ENCODE measurements at places on chromosomes 3 and 15.

- DNase-seq: no peak
These were observed 40.7 kb downstream of the VGLL4 start for GRCh38 chr3:11602886-11603527.

GRCh38 chr15:72840114-72840513 is 56.6 kb upstream of the ADPGK start:
- no peak for DNase-seq

- no peak for DNase-seq
These were observed 17.4 kb upstream of the ATP2B2 start for GRCh38 chr3:10522646-10523303.

- no peak for DNase-seq
These were observed 56.9 kb upstream of the FLNB start for GRCh38 chr3:57951066-57951882.

- no peak for DNase-seq
These were observed 7.0 kb downstream of the BHLHE40 start for GRCh38 chr3:4986175-4986781.

DNA sequence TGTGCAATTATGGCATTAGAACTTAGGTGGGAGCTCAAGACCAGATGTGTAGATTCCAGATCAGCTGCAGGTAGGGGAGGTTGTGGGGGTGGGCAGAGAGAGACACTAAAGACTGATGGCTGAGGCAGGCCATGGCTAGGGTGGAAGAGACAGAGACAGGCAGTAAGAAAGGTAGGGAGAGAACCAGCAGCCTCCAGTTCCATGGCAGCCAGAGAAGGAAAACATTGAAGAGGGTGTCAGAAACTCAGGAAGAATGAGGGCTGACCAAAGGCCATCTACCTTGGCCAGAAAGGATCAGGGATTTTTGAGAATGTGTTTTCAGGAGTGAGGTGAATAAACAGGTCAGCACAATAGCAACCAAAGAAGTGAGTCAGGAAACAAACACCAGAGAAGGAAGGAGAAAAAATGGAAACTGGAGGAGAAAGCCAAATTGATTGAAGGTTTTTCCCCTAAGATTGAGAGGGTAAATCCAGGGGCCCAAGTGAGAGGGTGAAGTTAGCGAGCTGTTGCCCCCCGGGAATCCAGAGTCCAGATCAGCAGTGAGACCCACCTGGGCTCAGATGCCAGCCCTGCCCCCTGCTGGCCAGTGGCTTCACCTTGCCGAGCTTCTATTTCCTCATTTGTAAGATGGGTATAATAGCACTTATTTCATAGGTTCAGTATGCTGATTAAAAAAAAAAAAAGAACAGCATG is 41.0 kb downstream of the ABHD2 start:
- DNase-seq: peak; percentile 44

- DNase-seq: no peak
These were observed 60.7 kb downstream of the HHLA2 start for GRCh38 chr3:108357042-108357441.

DNA sequence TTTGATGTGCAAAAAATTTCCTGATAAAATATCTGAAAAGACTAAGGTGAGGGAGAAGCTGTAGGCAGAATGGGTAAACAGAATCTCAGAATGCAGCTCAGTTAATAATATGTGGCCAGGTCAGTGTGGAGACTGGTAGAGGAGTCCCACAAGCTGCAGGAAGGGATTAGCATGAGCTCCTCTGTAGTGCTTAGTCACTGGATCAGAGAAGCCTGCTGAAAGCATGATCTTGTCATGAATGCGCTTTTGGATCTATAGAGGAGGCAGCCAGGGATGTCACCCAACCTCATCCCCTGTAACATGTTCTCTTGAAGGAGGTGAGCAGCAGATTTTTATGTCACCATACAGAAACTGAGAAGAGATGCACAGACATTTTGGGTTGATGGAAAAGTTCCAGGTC is 1035.3 kb upstream of the GBE1 start:
- DNase-seq: no peak

DNA sequence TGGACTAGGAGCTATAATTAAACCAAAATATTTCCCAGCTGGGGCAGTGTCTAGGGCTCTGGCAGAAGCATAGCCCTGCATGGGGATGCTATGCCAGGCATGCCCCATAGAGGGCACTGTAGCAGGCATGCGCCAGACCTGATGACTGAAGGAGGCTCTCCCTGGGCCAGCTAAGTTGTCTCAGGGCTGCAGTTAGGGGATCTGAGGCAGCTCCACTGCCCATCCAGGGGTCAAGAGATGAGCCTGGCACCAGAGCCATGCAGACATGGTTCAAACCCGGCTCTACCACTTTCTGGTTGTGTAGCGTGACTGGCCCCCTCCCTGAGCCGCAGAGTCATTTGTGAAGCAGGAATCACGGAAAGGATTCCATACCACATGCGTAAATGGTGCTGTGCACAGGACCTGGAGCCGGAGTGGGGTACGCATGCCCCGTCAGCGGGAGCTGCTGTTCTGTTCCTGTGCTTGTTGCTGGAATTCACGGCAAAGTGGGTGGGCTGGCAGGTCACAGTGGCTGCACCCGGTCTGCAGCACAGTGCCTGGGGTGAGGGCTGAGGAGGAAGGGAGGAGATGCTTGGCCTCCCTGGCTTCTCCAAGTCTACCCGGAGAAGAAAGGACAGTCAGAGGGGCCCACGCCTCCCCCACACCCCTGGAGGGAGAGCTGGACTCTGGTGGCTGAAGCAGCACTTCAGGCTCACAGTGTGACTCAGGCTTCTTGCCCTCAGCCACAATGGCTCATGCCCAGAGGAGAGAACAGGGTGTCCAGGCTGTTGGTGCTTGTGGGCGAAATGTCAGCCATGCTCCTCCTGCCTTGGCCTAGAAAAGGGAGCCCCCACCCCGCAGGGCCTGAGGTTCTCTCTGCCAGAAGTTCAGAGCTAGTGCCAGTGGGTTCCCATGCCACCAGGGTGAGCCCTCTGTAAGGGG is 43.1 kb downstream of the DNASE1L3 start:
- DNase-seq: no peak

DNA sequence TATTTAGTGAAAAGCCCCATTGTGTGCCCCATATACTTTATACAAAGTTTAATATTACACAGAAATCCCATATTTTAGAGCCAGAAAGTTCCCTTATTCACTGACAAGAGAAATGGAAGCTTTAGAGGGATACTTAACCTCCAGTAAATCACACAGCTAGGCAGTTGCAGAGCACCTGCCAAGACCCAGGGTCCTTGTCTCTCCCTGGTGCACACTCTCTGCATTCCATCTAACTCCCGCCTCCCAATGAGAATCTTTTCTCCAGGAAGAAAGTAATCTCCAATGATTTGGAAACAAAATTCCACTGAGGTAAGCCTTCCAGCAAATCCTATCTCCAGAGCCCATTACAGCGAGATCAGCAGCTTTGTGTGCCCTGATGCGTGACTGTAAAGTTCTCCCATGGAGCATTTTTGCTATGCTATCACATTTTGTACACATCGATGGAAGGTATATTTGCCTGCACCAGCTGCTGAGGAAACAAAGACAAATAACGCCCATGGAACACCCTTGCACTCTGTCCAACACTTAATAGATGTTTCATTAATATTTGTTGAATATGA is 41.4 kb downstream of the ULK4 start:
- DNase-seq: no peak

DNA sequence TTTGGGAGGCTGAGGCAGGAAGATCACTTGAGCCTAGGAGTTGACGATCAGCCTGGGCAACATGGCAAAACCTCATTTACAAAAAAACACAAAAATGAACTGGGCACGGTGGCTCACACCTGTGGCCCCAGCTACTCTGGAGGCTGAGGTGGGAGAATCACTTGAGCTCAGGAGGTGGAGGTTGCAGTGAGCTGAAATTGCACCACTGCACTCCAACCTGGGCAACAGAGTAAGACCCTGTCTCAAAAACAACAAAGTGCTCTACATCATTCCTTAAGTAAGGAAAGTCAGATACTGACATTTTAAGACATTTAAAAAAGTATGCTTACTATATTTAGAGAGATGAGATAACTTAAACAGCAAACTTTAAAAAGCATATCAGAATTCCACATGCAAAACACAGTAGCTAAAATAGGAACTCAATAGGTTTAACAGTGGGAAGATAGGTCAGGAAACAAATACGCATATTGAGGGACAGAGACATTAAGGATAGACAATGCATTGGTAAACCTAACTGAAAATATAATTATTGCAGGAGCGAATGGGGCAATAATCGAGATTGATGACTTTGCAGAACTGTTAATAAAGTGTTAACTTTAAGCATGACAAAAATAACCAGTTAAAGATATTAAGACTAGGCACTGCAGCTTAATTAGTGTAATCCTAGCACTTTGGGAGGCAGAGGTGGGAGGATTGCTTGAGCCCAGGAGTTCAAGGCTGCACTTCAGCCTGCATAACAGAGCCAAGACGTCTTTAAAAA is 32.1 kb downstream of the MORF4L1 start:
- no peak for DNase-seq

DNA sequence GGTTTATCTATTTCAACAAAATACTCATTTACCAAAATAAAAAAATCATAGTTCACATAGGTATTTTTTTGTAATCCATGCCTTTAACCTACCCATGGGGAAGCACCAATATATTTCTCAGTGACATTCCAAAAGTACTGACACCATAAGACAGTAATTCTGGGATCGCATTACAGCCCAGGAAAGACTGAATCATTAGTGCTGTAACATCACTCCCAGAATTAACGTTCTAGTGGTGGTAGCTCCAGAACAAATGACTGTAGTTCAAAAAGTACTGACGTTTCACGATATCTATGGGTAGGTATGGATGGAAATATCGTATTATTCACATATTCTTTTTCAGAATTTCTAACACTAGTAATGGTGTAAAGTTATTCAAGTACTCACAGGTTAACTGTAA is 54.3 kb upstream of the NEK10 start:
- no peak for DNase-seq

DNA sequence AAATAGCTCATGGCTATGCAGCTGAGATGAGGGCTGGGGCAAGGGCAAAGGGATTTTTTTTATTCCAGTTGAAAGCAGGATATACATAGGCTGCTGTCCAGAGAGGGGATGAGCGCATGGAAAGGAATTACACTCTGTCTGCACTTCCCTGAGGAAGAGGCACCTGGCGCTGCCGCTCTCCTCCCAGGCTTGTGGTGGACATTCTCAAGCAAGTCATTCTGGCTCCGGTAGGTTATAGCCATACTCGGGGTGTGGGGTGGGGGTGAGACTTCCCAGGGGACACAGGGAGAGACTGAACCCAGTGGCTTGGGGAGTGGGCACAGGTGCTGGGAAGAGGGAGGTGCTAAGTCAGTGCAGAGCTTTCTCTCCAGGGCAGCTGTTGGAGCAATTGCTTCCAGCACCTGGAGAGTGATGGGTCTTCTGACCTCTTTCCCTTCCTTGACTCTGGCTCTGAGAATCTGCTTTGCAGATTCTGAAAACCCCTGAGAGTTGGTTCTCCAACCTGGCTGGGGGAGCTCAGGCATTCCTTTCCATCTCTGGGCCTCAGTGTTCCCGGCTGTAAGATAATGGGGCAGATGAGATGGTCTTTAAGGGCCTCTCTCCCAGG is 24.3 kb downstream of the CYP8B1 start:
- DNase-seq: no peak

DNA sequence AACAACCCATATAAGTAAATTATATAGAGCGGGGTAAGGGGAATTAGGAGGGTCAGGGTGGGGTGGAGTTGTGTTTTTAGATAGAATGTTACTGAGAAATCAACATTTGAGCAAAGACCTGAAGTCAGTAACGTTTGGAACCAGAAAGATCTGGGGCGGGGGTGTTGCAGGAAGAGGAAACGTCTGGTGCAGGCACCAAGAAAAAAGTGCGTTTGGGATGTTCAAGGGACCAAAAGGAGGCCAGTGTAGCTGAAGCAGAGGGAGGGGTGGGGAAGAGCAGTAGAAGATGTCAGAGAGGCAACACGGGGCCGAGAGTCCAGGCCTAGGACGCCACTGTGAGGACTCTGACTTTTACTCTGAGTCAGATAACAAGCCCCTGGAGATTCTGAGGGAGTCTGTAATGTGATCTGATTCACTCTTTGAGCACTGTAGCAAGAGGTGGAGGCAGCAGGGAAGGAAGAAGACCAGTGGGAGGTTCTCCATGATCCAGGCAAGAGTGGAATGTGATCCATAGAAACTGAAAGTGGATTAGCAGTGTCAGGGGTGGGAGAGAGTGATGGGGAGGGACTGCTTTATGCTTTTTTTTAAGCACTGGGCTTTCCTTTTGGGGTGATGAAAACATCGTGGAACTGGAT is 179.3 kb upstream of the CHRM5 start:
- no peak for DNase-seq

DNA sequence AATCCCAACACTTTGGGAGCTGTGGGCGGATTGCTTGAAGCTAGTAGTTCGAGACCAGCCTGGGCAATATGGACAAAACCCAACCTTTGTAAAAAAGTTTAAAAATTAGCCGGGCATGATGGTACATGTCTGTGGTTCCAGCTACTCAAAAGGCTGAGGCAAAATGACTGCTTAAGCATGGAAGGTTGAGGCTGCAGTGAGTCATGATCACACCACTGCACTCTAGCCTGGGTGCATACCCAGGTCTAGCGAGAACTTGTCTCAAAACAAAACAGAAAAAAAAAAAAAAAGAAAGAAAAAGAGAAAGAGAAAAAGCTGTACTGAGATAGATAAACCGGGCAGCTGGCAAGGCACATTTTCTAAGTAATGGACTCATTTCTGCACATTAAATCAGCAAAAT is 10.6 kb downstream of the ARPP19 start:
- DNase-seq: peak; percentile 26

- no peak for DNase-seq
These were observed 153.2 kb downstream of the WNT5A start for GRCh38 chr3:55333923-55334322.

- no peak for DNase-seq
These were observed 26.0 kb upstream of the PEX5L start for GRCh38 chr3:180062771-180063170.

GRCh38 chr15:69666441-69666882 is 213.8 kb downstream of the RPLP1 start:
- no peak for DNase-seq

- DNase-seq: no peak
These were observed 122.6 kb downstream of the ARNT2 start for GRCh38 chr15:80526556-80527340.

DNA sequence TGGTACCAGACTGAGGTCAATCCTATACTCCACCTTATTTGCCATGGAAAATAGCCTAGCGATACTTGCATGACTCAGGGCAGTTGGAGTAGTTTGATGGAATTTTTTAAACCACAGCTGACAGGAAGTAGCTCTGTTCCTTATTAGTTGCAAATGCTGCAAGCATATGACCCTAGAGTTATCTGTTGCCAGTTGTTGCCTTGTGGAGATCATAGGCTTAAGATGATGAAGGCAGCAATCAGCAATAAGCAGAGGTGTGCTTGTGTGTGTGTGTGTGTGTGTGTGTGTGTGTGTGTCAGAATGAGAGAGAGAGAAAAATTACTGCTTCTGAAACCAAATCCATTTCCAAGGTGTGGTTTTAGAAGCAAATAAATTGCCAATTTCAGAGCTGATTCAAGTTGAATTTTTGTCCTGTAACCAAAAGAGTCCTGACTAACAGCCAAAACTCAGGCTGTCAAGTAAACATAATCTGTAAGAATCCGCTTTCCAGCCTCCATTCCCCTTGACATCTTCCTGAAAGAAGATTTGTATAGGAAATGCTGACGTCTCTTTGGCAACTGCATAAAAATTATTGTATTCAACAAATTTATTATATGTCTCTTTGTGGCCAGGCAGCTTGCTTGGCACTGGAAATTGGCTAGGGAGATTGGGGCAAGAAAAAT is 141.2 kb downstream of the SERPINI1 start:
- DNase-seq: no peak

GRCh38 chr3:124714223-124714853 is 15.9 kb upstream of the UMPS start:
- no peak for DNase-seq
